ENCODE measurements at places on chromosomes 16 and 17.

DNA sequence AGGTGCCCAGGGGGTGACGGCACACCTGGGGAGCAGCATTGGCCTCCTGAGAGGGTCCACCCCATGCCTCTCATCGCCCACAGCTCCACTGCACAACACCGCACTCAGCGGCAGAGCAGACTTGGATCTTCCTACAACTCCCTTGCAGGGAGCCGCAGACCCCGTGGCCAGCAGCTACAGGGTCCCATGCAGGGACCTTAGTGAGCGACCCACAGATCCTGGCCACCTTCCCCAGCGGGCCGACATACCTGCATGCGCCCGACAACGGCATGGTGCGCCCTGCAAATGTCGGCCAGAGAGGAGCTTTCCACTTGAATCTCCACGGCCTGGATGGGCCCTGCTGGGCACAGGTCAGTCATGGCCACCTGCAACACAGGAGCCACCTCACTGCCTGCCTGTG lies 8.4 kb downstream of the FAAP100 start:
- no peak for DNase-seq

DNA sequence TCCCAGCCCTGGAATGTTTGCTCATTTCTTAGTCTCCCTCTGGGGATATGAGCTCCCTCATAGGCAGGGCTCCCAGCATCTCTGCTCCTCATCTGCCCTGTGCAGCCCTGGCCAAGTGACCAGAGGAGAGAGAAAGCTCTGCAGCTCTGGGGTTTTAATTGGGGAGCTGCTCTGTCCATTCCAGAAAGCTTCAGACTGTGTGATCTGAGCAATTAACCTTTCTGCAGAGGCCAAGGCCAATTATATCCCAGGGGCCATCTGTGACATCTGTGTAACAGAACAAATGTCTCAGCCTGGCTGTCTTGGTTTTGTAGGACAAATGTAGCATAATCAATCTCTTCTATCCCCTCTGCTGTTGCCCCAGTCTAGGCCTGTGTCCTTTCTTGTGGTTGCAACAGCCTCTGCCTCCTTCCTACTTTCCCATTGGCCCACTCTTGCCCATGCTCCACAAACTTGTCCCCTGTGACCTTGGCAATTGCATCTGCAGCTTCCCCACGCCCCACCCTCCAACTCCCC lies 156.0 kb downstream of the GSG1L start:
- DNase-seq = no peak

GRCh38 chr17:8359769-8360168 lies 16.7 kb downstream of the KRABD2 start:
- no peak for DNase-seq

DNA sequence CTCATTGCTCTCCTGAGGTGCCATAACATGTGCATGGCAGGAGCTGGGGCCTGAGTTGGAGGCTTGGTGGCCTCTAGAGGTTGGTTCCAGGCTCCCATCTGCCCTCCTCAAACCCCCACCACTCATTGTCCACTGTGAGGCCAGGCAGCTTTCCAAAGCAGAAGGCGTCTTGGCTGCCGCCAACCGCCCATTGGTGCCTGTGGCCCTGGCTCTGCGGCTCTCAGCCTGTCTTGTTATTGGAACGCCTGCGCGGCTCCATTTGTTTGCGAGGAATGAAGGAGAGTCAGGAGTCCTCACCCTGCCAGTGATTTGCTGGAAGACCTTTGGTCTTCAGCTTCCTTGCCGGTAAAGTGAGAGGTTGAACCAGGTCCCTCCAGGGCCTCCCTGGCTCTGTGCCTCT lies 43.6 kb downstream of the OR1D5 start:
- DNase-seq = no peak

GRCh38 chr16:7585705-7586104 lies 253.1 kb downstream of the RBFOX1 start:
- no peak for DNase-seq

DNA sequence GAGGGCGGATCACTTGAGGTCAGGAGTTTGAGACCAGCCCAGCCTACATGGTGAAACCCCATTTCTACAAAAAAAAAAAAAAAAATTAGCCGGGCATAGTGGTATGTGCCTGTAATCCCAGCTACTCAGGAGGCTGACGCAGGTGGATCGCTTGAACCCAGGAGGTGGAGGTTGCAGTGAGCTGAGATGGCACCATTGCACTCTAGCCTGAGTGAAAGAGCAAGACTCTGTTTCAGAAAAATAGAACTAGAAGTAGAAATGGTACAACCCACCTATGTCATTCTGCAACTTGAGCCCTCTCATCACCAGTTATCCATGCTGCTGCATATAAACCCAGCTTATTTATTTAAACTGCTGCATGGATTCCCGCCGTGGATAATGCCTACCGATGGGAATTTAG lies 1.6 kb downstream of the SCNN1B start:
- DNase-seq = no peak

DNA sequence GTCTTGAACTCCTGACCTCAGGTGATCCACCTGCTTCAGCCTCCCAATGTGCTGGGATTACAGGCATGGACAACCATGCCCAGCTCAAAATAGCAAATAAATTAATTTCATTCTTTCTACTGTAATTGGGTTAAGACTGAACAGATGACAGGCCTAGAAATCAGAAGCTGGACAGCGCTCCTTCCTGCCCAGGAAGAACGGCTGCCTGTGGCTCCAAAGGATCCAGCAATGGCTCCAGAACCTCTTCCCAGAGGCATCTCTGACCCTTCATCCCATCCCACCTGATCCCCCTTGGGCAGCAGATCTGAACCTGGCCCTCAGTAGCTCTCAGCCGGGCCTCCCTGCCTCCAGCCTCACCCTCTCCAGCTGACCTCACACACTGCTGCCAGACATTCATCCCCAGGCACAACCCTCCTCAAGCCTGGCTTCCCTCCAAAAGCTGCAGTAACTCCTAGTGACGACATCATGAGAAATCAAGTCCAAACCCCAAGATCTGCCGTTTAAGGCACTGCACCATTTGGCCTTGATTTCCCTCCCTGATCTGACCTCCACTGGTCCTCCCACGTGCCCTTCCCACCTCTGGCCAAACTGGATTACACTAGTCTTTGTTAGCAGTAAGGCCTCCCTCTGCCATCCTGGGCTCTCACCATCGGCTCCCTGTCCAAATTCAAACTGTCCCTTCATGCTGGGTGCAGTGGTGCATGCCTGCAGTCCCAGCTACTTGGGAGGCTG lies 3.1 kb upstream of the MIF4GD start:
- DNase-seq = no peak

- DNase-seq = no peak
Measured at GRCh38 chr17:74481621-74482020, 15.2 kb downstream of the CD300A start.

GRCh38 chr17:3032258-3033247 lies 30.9 kb downstream of the OR1D5 start:
- DNase-seq = no peak

DNA sequence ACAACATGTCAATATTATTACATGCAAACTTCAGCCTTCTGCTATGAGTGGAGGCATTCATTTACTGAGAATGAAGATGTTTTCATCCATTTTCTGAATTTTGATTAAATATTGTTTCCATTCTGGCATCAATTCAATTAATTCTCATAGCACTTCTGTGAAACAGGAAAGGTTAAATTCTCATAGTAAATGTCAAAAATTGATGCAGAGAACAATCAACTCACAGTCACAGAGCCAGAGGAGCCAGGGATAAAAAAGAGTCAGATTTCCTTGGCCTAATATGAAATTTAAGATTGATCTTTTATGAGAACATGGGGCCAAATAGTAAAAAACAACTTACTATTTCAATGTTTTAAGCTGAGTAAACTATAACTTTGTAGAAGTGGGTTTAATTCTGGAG lies 183.8 kb upstream of the AXIN2 start:
- no peak for DNase-seq

DNA sequence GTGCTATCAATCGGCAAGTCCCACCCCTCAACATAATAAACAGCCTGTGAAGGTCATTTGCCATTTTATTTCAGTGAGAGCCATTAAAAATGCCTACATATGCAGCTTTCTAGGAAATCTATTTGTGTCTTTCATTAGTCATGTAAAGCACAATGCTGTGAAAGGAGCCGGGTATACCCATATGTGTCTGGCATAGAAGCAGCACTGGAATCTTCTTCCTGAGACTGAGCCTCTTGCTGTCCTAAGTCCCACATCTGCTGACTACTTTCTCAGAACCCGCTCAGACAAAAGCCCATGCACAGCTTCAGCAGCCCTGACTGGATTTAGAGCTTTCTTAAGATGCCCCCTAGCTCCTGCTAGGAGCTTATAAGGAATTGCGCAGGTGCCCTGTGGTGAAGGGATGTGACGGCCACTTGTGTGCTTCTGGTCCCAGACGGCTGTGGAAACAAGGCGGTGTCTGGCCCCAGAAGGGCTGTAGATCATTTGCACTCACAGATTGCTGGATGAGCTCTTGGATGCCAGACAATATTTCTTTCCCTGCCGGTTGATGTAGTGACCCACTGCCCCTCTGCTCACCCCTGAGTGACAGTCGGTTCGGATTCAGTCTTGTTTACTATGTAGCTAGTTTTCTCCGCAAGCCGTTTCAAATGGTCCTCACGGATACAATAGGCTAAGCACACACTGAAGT lies 172.2 kb downstream of the ANKFN1 start:
- DNase-seq = no peak

DNA sequence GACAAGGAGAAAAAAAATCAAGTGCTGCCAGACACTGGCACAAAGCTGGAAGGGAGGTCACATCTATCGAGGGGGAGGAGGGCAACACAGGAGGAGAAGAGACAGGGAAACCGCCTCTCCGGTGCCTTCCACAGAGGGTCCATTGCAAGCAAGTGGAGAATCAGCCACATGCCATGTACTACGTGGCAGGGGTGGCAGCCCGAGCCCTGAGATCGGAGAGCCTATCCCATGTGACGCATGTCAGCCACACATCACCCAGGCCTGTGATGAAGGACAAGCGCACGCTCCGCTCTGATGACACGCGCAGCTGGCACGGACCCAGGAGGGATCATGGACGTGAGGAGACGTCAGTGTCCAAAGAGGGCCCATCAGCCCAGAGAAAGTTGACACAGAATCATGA lies 30.1 kb downstream of the ADCY9 start:
- no peak for DNase-seq

Measured in NCI-H1436 treated with DMSO at 0.1 percent for 48 hours (cell line).